ENCODE measurements at places on chromosomes 2 and 18.

GRCh38 chr2:85996591-85996990, 107.8 kb upstream of the ST3GAL5 start:
- no peak for DNase-seq

DNA sequence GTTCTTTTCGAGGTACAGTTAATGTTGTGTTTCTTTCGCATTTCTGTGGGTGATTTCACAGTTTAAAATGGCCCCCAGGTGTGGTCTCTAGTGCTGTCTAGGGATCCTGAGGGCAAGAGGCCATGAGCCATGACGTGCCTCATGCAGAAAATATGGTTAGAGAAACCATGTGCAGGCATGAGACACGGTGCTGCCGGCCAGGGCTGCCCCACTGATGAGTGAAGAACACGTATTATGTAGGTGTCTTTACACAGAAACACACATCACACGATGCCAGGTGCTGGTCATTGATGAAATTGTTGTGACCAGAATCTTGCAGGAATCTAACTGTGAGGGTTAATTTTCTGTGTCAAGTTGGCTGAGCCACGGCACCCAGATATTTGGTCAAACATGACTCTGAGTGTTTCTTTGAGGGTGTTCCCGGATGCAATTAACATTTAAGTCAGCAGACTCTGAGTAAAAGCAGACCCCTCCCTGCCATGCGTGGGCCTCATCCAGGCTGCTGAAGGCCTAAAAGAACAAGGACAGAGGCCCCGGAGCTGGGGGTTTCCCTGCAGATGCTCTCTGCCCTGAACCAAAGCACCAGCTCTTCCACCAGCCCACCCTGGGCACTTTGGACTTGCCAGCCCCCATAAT, 463.0 kb upstream of the MYT1L start:
- no peak for DNase-seq

- no peak for DNase-seq
Observed at GRCh38 chr2:40386177-40386576, 65.7 kb downstream of the SLC8A1 start.

- DNase-seq, result no peak
Observed at GRCh38 chr2:33168922-33169321, 222.2 kb downstream of the LTBP1 start.

All from stimulated activated CD4-positive, alpha-beta T cell treated with anti-CD3 and anti-CD28 coated beads, Interleukin-1b, Interleukin-23, amount 100 ng/mL, for 24 hours (primary cell).